Posterior cingulate gyrus (tissue), 11 donors: ENCODE measurements at places on chromosomes 7 and 10.
A peak's percentile ranks its signal among the peaks of the same experiment; 100 is the strongest.

DNA sequence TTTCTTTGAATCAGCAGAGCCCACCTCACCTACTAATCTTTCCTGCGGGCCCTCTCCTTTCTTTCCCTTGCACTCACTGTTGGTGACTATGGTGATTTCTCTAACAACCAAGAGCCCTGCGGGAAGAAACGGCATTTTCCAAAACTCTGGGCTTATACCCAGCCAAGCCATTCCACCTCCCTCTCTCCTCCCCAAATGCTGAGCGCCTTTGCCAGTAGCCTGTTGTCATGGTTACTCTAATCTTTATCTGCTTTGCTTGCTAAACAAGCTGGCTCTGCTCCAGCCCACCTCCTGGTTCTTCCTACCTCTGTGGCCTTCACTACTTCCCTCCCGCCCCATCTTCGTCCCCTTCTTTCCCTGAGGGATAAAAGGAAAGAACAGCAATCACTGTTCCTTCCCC is 86.7 kb downstream of the DGKI start:
- DNase-seq, result peak; percentile 92

DNA sequence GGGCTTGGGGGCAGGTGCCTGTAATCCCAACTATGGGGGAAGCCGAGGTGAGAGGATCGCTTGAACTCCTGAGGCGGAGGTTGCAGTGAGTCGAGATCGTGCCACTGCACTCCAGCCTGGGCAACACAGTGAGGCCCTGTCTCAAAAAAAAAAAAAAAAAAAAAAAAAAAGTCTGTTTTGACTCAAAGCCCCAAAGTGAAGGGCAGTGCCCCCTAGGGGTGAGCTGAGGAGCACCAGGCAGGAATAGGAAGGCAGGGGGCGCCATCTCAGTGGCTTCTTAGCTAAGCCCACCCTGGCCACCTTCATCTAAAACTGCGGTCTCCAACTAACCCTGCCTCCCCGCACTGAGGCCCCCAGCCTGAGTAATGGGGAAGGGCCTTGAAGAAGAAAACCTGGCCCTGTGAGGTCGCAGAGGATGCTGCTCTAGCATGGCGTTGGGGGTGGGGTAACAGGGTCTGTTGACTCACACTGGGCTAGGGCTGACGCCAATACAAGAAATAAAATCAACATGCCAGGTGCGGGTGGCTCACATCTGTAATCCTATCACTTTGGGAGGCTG is 9.8 kb downstream of the PODXL start:
- no peak for DNase-seq

- no peak for DNase-seq
Measured at GRCh38 chr10:125201791-125202622, 41.6 kb upstream of the CTBP2 start.

DNA sequence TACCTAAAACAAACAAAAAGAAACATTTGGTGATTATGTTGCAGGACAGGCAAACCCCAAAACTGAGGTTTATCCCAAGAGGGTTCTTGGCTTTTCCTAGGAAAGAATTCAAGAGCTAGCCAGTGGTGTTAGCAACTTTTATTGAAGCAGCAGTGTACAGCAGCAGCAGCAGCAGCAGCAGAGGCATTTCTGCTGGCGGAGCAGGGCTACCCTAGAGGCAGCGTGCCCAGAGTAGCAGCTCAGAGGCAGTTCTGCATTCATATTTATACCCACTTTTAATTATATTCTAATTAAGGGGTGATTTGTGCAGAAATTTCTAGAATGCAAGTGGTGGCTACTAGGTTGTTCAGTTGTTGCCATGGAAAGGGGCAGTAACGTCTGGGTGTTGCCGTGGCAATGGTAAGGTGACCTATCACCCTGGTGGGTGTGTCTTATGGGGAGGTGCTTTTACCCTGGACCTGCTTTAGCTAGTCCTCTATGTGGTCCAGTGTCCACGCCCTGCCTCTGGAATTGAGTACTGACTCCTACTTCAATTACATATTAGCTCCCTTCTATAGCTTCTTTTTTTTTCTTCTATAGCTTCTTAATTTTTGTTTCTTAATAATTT is 53.9 kb downstream of the VCL start:
- no peak for DNase-seq

DNA sequence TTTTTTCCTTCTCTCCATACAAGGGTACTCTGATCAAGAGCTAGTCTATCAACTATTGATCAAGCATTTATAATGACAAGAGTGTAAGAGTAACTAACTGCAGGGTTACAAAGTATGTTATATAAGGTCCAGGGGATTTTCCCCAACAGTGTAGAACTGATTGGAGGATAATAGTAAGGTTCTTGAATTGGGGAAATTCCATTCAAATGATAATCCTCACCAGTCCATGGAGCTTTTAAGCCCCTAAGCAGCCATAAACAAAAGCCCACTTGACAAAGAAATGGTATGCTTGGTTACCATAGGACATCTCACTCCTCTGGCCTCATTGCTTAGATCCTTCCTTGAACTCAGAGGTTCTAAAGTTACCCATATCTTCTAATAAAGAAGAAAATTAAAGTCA is 8.2 kb downstream of the YME1L1 start:
- DNase-seq, result no peak

DNA sequence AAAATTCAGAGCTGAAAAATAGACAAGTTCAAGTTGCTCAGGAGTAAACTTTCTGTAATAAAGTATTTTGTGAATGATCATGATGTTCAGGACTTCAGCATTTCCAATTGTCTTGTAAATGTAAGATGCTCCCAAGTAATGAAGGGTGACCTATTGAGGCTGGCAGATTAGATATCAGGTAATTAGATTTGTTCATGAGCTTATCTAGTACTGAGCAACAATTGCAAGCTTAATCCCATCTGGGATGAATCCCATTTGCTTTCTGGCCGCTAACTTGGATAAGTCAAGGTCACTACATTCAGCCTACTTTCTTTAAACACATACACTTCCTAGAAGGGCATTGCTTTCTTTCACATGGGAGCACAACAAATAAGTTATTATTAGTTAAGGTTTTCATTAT is 82.4 kb upstream of the ITGB1 start:
- no peak for DNase-seq

DNA sequence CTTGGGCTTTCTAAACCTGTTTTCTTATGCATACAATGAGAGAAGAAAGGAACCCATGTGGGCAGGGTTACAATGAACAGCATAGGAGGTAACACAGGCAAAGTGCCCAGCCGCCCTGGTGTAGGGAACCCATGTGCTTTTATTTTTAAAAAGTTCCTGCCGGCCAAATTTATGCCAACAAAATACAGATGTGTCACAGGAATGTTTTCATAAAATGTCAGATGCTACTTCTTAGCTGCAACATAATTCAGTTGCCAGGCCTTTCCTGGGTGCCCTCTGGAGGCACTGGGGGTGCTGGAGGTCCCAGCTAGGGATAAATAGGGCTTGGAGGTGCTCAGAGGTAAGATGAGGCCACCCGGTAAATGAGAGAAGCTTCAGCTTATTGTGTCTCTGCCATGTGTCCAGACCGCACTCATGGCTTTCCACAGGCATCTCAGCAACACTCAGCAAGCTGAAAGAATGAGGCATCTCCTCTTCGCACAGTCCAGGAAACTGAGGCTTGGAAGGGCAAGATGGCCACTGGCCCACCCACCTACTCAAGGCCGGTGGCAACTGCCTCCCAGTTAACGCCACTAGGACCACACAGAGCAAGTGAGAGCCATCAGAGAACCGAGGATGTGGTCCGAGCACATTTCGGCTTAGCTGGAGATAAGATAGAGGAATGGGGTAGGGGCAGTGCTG is 58.3 kb downstream of the CPXM2 start:
- no peak for DNase-seq

- DNase-seq, result no peak
Measured at GRCh38 chr7:155282671-155283070, 15.0 kb upstream of the INSIG1 start.
